CD4-positive, alpha-beta T cell (primary cell): ENCODE measurements at places on chromosomes 4 and X. TPM values are rescaled to one million over a fixed set of nuclear protein-coding genes. Genes with fewer than 3 reads are reported as not detected.

MSN gene
- total RNA-seq: 268 TPM

PYURF gene
- 25.3 TPM for total RNA-seq

TRIM60 gene
- total RNA-seq: not detected

SPRY1 gene
- total RNA-seq: 19.6 TPM

KDM6A gene
- 59.6 TPM for total RNA-seq

NHSL2 gene
- 1.5 TPM for total RNA-seq

PCDH18 gene
- total RNA-seq: not detected

CSAG2 gene
- not detected for total RNA-seq

- no peak for DNase-seq
These were observed 40.7 kb downstream of the FANCB start for GRCh38 chrX:14832151-14832550.

- no peak for DNase-seq
These were observed 190.8 kb upstream of the NUDT6 start for GRCh38 chr4:123113155-123113554.

DNA sequence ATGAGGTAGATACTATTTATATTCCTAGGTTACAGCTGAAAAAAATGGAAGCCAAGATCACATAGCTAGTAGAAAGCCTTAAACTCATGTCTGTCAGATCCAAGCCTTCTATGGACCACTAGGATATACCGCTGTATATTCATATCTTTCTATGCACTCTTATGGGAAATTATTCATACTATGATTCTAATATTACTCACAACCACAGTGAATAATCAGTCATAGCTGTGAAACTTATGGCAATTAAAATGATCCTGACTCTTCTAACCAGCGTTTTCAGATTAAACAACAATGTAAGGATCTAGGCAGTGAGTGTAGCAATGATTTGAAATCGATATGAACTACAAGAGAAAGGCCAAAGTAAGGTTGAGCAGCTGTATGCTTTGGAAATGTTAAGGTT is 111.0 kb downstream of the RASGEF1B start:
- no peak for DNase-seq

DNA sequence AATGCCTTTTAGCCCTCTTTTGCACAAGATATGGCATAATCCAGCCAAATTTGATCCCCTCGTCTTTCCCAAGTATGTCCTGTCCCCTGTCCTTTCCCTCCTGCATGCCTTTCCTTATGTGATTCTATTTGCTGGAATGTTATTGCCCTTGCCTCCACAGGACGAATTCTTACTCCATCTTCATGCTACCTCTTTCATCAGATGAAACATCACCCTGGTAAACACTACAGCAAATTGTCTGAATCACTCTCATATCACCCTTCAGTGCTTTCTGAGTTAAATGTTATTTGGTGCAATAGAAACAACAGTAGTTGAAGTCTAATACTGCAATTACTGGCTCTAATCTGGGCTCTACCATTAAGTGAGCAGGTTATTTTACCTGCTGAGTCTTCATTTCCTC is 52.2 kb upstream of the FAT1 start:
- DNase-seq: no peak

DNA sequence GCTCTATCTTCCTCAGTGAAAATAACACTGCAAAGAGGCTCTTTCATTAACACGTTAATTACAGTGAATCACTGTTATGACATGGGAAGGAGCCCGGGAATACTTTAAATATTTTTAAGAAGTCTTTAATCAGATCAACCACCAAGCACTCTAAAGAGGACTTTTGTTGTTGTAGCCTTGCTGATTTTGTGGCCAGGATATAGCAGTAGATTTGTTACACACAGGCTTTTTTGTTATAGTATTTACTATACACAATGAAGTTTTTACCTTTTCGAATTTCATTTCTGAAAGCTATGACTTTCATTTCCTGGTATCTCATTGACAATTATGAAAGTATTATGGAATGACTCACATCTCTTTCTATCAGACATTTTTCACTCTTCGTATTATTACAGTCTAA is 20.3 kb downstream of the FGF13 start:
- DNase-seq: no peak

DNA sequence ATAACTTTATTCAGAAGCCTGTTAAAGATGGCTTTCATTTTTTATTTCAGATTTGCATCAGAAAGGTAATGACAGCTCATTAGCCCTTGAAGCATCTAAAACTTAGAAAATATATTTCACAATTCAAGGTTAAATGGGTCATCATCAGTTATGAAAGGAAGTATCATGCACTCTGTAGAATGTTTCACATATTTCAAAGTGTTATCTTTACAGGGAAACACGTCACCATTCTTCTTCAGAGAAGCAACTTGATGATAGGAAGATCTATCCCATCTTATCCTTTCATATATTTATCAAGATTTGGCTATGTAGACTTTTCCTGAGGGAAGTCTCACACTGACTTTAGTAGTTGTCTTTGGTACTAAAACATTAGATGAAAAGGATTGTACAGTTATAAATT is 277.8 kb downstream of the TENM3 start:
- DNase-seq: no peak

DNA sequence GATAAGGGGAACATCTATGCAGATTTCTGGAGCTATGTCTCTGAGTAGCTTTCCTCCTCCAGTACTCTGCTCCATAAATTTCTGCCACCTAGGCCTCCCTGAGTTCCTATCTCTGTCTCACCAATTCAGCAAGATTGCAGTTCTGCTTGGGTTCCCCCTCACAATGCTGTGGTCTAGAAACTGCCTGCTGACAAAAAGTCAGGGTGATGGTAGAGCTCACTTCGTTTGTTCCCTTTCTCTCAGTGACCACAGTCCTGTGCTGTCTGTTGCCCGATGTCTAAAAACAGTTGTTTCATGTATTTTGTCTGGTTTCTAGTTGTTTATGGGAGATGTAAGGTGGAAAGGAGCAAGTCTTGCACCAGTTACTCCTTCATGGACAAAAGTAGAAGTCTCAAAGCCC is 41.1 kb downstream of the AMMECR1 start:
- no peak for DNase-seq

DNA sequence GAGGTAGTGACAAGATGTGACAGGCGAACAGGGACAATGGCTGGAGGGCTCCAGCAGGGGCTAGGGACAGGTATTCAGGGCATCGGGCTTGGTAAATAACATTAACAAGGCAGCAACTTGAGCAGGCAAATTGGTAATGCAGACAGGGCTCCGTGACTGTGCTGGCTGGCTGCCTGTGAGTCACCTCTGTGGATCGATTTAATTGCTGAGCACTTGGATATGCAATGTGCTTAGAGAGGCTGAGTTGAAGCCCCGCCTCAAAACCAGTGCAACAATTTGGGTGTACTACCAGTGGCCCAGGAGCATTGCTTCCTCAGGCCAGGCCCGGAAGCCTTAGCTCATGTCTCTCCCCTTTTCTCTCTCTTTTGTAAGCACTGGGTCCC is 19.5 kb downstream of the CNGA2 start:
- no peak for DNase-seq

DNA sequence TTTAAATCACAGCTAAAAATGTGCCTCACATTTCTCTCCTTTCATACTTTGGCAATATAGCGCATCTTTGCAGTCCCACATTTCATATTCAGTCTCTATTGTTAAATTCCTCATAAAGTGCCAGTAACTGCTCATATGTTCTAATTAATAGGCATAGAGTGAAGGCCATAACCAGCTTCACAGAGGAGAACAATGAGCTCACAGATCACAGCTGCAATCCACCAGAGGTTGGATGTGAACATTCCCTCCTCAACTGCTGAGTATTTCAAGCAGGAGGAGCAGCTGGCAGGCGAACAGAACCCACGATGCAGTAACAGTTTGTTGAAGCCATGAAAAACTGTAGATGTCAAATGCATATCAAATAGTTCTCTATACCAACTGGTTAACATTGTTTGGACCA is 2088.7 kb upstream of the AGA start:
- DNase-seq: no peak

DNA sequence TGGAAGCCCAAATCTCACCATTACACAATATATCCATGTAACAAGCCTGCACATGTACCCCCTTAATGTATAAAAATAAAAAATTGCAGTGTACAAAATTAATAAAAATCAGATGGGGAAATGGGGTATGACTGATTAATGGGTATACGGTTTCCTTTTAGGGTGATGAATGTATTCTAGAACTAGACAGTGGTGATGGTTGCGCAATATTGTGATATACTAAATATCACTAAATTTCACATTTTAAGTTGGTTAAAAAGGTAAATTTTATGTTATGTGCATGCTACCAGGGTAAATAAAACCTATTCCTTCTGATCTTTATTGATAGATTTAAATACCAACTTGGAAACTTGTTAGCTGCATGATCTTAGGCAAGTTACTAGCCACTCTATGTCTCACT is 129.4 kb downstream of the SPANXA1 start:
- no peak for DNase-seq

DNA sequence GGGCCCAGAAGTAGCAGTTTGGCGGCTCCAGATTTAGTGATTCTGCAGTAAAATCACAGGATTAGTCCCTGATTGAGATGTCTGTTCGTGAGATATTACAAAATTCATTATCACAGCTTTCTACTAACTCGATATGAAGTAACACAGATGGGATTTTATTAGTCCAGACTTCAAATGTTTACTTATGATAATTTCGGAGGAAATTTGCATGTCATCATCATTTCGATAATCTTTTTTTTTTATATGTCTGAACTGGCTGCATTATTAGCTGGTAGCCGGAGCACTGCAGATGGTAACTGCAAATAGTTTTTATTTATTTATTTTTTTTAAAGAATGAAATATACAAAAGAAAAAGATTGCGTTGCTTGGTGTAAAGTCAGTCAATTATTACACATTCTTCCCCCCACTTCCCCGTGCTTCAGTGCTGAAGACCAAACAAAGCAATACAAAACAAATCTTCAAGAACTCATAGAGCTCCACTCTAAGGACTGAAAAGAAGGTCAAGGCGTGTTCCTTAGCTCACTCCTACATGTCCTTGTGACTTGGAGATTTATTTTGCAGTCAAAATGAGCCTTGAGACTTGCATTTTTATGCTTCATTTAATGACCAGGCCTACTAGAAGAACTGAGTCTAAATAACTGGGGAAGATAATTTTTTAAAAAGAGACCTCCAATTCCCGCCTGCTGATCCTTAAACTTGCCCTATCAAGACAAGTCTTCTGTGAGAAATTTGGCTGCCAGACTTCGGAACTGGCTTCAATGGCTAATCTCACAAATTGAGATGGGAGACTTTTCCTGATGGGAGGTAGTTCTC is 11.7 kb upstream of the PITX2 start:
- DNase-seq: no peak

DNA sequence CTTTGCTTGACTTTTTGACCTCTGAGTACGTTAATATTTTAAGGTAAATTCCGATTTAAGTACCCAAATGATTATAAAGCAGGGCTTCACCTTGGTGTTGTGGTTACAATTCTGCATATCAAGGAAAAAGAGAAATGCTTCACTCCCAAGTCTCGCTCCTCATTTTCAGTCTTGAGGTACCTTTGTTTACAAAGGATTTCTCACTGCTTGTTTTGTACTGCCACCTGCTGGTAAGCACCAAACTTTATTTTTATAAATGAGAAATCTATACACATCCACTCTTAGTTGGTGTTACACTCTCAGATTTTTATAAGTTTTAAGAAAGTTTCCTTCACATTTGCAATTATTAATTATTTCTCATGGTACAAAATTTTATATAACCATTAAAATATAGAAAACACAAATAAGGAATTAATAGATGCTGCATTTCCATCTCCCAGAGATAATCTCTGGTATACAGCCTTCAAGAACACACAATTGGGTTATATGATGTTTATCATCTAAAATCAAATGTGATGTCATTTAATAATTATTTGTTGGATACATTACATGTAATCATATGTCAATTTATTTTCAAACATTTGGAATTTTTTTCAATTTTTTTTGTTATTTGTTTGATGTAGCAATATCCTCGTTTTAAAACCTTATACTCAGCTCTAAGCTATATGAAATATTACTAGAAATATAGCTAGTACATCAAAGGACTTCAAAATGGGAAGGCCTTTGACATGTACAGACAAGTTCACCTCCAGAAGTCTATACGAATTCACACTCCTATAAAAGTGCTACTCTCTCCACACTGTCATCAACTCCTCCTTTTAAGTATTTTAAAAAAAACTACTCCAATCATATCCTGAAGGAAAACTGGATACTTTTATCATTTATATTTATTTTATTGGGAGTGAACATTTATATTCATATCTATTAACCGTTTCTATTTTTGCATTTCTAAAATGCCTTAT is 179.9 kb downstream of the KCNIP4 start:
- DNase-seq: no peak

GRCh38 chr4:55475394-55476243 is 71.1 kb downstream of the CLOCK start:
- DNase-seq: no peak

- DNase-seq: no peak
These were observed 131.1 kb downstream of the DCHS2 start for GRCh38 chr4:154360491-154360890.

DNA sequence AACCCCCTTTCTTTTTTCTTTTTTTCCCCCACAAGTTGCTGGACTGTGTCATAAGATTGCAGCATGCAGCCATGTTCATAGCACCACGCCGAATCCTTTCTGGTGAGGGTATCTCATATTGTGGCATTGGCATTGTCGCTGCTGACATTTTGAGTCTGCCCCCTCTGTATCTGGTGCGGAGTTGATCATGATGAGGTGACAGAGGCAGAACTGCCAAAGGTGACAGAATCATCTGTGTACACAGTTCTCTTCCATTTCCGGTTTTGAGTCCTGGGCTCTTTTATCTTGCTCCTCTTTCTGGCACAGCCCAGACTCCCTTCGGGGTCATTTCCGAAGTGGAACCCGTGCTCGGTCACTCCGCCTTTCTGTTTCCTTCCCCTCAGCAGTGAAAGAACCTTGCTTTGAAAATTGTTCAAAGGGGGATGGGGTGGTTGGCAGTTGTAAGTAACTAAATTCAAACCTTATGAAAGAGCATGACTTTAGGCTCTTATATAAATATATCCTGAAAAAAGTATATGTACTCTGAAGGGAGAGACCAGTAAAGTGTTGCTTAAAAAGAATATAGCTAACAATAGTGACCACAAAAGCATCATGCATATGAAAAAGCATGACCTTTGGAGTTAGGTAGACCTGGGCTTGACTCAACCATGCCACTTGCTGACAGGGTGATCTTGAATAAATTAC is 55.0 kb upstream of the BMP2K start:
- DNase-seq: peak; percentile 0

DNA sequence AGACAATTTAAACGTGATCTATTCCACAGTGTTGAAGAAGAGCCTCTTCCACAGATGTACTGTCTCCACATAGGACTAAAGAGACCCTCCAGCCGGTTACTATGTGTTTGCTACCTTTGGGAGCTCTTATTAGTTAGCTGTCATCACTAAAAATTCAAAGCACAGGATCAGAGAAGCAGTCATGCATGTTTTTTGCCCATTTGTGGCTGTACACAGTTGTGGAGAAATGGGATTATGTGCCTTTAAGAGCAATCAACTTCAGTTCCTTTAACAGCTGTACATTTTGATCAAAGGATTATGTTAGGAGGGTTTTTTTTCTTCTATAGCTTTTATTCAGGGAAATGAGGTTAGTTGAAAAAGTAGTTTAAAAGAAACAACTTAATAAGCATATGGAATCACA is 149.0 kb upstream of the SPOCK3 start:
- no peak for DNase-seq
